Suppressor macrophage treated with lipopolysaccharide for 1 hour (primary cell): ENCODE measurements at places on chromosomes 13 and 19.
A peak's percentile ranks its signal among the peaks of the same experiment; 100 is the strongest.

- DNase-seq = no peak
Observed at GRCh38 chr19:19355606-19356139, 35.0 kb downstream of the MAU2 start.

DNA sequence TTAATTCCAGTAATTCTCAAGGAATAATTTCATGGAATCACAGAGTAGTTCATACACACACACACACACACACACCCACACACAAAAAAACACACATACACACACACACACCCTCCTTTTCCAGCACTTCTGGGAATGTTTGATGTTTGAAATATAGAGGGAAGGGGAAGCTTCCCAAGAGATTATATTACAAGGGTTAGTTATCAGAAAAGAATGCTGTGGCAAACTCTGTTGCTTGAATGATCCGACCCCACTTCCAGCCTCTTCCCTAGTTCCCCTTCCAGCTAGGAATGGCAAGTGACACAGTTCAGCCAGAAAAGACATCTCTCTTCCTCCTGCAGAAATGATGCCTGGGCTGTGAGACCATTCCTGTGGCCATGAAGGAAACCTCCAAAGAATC lies 49.9 kb downstream of the KCTD12 start:
- DNase-seq = no peak

DNA sequence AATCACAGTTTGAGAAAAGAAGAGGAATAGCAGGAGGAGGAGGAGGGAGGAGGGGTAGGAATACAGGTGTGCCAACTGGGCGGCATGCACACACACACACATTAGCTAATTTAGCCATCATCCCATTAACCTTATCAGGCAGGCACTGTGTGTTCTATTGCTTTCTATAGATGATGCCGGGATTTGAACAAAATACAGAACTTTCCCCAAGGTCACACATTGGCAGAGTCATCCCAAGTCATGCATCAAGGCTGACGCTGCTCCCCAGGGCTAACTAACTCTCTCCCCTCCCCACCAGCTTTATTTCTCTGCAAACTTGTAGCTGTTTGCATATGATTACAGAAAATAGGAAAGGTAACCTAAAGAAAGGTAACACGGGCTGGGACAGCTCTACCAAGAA lies 83.0 kb downstream of the NUFIP1 start:
- DNase-seq = no peak

DNA sequence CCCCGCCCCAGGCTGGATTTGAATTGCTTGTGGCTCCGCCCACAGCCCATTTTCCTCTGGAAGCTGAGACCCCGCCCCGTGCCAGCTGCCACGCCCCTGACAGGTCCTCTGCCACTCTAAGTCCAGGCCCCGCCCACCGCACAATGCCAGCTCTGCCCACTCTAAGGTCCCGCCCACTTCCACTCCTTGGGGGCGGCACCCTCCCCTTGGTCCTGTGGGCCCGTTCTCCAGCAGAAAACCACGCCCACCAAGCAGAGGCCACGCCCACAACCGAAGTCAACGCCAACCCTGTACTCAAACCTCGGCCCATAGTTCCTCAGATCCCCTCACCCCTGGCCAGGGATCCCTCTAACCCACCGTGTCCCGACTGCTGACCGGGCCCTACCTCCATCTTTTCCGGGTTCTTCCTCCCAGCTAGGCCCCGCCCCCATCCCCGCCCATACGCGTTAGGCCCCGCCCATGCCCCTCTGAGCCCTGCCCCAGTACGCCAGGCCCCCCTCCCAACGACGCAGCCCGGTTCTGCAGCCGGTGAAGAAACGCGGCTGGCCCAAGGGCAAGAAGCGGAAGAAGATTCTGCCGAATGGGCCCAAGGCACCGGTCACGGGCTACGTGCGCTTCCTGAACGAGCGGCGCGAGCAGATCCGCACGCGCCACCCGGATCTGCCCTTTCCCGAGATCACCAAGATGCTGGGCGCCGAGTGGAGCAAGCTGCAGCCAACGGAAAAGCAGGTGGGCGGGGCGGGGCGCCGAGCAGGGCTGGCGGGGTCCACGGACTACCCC lies 1.3 kb downstream of the HMG20B start:
- DNase-seq = peak; percentile 99

DNA sequence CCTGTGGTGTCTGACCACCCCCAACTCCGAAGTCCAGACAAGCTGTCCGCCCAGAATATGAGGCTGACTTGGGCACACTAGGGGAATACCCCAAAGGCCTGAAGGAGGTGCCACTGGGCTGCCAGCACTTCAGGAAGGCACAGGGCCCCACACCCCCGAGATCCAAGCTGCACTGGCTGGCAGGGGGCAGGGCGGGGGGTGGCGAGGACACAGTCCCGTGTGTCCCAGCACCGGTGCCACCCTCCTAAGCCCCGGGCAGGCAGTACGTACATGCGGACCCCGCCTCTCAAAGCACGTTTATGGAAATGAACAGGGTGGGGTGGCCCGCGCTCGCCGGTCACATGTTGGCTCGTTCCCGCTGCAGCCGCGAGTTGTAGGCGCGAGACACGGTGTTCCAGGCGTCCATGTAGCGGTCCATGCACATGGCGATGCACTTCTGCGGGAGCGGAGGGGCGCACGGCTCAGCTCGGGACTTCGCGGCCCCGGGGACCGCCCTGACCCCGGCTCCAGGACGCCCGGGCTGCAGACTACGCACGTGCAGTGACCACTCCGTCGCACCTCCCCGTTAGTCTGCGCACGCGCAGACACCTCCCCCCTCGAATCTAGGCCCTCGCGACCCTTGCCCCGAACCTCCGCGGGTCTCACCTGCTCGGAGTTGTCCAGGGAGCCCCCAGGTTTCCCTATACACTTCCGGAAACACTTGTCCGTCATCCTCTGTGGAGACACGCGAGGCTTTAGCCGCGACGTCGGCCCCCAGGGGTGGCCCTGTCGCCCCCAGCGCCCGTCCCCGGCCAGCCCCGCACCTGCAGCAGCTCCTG lies 566 bp downstream of the TIMM13 start:
- DNase-seq = peak; percentile 48

DNA sequence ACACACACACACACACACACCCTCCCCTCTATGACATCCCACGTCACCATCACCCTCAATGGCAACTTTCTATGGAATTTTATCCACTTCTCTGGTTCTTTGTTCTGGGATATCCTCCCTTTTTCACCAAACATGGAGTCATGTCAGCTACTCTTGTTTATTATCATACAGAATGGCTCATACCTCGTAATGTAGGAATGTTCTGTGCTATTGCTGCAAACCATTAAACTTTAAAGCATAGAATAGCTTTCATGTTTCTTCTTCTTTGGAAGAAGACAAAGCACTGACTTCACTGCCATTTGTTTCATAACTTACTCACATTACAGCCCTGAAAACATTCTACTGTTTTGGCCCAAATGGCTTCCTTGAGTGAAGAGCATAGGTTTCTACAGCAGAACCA lies 163.4 kb downstream of the FOXO1 start:
- no peak for DNase-seq

DNA sequence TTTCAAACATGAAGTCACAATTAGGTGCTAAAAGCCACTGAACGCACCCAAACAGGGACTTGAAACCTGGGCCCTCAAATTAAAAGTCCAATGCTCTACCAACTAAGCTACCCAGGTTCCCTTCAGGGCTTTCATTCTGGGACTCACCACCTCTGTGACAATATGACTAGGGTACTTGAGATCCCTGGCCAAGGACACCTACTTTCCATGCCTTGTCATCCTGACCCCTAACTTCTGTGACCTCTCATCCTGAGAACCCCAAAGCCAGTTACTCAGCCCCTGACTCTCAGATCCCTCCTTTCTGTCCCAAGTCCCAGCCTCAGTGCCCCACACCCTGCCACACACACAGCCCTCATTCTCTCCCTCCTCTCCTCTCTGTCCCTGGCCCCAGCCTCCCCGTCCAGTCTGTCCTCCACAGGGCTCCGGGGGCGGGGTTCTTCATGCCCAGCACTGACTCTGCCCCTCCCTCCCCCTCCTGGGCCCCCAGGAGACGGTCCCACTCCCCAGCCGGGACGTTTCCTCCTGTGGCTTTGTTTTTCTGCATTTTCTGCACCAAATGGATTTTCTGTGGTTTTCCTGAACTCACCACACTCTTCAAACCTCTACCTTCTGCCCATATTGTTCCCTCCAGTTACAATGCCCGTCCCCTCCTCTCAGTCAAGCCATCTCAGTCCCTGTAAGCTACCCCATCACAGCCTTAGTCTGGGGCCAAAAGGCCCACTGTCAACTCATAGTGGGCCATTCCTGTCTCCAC lies 7.0 kb downstream of the RCN3 start:
- DNase-seq = no peak

GRCh38 chr13:81133066-81133465 lies 792.1 kb upstream of the SPRY2 start:
- DNase-seq = no peak

GRCh38 chr13:73934215-73934641 lies 200.0 kb downstream of the KLF12 start:
- no peak for DNase-seq

GRCh38 chr13:113117911-113118260 lies 4.7 kb upstream of the F10 start:
- DNase-seq = no peak

GRCh38 chr13:48500652-48501197 lies 32.2 kb downstream of the RCBTB2 start:
- DNase-seq = peak; percentile 78

DNA sequence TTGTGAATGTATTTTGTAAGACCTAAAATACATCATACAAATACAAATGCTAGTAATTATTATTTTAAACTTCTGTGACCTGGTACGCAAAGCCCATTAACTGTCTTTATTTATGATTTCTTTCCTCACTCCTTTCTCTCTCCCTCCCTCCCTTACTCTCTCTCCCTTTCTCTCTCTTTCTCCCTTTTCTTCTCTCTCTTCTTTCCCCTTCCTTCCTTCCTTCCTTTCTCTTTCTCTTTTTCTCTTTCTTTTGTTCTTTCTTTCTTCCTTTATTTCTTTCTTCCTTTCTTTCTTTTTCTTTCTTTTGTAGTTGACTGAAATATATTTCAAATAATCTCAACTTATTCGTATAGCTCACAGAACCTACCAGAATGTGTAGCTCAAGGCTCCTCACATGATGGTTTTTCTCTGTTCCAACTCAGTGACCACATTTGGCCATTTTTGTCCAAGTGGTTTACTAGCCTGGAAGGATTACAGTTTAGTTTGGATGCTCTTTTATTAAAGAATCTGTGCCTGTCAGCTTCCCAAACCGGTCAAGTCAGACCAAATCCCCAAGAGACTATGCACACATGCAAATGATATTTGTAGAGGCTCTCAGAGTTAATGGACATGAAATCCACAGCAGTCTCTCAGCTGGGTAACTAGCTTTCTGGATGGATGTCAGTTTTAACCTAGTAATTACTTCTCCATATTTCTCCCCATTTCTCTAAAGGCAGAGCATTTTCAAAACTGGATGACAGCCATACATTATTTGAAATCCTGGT lies 71.7 kb downstream of the POSTN start:
- DNase-seq = no peak

DNA sequence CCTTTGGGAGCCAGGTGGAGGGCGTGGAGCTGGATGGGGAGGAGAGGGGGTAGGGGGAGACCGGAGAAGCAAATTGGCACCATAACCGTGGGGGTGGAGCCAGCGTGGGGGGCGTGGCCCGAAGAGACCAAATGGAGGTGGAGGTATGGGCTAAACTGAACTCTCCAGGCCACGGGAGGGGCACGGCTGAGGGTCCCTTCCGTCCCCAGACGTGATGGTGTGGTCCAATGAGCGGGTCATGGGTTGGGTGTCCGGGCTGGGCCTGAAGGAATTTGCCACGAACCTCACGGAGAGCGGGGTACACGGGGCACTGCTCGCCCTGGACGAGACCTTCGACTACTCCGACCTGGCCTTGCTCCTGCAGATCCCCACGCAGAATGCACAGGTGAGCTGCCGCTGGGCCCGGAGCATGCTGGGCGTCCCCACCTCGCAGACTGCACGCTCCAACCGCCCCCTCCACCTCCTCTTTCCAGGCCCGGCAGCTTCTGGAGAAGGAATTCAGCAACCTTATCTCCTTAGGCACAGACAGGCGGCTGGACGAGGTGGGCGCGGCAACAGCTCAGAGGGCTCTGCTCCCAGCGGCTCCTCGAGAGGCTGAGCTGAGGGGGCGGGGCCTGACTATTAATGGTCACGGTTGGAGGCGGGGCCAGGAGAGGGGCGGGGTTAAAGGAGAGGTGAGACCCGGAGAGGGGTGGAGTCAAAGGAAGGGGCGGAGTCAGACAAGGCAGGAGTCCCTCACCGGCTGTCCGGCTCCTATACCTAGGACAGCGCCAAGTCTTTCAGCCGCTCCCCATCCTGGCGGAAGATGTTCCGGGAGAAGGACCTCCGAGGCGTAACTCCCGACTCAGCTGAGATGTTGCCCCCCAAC lies 6.2 kb downstream of the HRC start:
- DNase-seq = peak; percentile 87

DNA sequence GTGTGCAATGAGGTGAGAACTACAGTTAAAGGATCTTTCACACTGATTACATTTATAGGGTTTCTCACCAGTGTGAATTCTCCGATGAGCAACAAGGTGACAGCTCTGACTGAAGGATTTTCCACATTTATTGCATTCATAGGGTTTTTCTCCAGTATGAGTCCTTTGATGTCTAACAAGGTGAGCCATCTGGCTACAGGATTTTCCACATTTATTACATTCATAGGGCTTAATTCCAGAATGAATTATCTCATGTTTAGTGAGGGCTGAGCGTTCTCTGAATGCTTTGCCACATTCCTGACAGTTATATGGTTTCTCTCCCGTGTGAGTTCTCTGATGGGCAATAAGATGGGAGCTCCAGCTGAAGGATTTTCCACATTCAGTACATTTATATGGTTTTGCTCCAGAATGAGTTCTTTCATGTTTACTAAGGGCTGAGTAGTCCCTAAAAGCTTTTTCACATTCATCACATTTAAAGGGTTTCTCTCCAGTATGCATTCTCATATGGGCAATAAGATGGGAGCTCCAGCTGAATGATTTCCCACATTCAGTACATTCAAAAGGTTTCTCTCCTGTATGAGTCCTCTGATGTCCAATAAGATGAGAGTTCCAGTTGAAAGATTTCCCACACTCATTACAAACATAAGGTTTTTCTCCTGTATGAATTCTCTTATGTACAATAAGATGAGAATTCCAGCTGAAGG lies 4.4 kb upstream of the C19orf18 start:
- DNase-seq = no peak

- DNase-seq = no peak
Observed at GRCh38 chr19:3234800-3235199, 10.3 kb downstream of the CELF5 start.

DNA sequence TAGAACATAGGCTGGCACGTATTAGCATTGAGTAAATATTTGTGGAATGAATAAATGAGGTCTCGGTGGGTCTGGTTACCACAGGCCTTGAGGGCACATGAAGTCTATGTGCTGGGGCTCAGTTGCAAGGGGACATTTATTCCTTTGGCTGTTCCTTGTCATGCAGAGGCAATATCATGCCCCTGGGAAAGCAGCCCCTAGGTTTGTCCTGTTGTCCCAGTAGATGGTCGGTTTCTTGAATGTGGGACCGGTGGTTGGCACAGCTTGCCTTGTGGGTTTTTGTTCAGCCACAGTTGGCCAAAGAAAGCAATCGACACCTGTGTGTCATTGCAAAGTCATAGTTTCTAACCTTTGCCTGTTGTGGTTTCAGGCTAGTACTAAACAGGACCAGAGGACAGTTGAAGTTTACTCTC lies 24.7 kb upstream of the GPR183 start:
- no peak for DNase-seq
